GOT3 (cell line): ENCODE measurements at places on chromosomes 11 and 22.

DNA sequence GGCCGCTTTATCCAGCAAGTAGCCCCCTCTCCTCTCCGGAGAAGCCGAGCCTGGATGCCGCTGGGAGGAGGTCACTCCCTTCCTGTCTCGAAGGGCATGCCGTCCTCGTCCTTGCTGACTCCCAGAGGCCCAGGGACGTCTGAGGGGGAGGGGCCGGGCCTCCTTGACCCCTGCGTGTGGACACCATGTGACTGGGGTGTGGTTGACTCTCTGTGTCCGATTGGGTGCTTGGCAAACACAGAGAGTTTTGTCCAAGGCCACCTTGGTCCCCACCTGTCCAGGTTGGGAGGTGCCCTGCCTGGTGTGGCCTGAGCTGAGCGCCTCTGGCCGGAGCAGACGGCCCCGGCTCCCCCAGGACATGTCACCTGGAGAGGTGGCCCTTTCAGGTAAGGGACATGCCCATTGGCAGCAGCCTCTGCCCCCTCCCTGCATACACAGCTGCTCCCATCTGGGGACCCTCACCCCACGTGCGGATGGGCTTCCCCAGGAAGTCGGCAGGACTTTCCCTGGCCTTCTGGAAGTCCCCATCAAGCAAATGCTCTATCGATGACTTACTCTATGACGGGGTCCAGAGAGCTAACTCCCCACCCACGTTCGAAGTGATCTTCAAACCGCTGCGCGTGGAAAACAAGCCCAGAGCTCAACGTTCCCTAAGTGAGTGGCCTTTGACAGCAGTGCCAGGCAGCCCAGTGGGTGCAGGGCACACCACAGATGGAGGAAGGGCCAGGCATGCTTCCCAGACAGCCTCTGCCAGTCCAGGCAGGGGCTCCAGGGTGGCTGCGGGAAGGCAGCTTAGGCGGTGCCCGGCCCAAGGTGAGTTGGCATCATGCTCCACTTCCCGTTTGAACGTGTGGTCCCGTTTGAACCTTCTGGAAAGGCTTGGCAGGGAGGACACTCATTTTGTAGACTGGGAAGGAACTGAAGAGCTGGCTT is at the start of gene SMIM38:
TSS of gene SMIM38 (plus strand) at position 634 of the 933 bp plus-strand sequence. CDS start 1,912 bp downstream, outside the sequence.
- DNase-seq, result no peak

- DNase-seq, result no peak
Measured at GRCh38 chr11:132072858-132073211, 702.4 kb downstream of the NTM start.

DNA sequence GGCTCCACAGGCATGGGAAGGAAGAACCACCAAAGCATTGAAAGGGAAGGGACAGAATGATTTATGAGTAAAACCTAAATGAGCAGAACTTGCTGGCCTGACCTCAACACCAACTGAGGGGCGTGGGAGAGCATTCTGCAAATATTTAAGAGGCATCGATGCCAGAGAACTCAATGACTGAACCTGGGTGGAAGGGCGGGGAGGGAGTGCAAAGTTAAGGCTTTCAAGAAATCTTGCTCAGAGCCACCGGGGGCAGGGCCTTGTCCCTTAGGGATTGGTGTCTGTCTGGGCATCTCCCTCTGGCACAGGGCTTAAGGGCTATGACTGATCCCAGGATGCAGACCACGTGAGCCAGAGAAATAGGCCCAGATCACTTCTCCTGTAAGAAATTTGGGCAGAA is 137.1 kb downstream of the ADAMTS15 start:
- no peak for DNase-seq

- DNase-seq, result no peak
Measured at GRCh38 chr11:57161351-57161750, 20.4 kb upstream of the LRRC55 start.

- DNase-seq, result no peak
Measured at GRCh38 chr11:110977661-110978060, 265.4 kb upstream of the ARHGAP20 start.

GRCh38 chr11:16784097-16784496 is 45.6 kb downstream of the C11orf58 start:
- no peak for DNase-seq

DNA sequence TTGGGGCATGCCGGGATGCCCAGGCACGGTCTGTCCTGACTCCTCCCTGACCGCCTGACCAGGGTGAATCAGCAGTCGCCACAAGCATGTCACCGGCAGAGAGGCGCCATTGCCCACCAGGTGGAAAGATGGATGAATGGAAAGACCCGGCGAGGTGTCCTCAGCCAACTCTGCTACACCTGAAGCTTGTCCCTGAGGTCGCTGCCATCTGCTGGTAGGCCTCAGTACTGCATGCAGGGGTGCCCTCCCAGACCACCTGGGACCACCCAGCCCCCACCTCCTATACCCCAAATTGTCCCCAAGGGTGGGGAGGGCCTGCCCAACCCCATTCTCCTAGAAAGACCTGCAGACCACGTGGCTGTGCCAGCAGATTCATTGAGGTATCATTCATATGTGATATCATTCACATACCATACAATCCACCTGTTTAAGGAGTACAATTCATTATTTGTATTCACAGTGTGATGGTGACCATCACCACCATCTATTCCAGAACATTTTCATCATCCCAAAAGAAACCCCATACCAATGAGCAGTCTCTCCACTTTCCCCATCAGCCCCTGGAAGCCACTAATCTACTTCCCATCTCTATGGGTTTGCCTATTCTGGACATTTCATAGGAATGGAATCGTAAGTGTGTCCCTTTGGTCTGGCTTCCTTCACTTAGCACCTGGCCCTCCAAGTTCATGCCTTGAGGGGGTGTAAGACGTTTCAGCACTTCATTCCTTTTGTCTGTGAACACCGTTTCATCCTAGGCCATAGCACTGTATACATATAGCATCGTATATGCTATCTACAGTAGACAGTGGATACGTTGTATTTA is 17.5 kb downstream of the FGF3 start:
- DNase-seq, result no peak

DNA sequence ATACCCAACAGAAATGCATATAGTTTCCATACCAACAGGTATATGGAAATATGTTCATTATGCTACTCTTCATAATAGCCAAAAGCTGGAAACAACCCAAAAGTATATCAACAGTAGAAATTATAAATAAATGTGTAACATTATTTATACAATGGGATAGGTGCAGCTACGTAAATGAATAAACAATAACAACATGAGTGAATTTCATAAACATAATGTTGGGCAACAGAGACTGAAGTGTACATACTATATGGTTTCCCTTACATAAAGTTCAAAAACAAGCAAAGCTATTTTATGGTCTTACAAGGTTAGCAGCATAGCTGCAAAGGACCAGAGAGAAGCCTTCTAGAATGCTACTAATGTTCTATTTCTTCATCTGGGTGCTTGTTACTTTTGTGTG is 305.0 kb downstream of the INSC start:
- DNase-seq, result no peak

DNA sequence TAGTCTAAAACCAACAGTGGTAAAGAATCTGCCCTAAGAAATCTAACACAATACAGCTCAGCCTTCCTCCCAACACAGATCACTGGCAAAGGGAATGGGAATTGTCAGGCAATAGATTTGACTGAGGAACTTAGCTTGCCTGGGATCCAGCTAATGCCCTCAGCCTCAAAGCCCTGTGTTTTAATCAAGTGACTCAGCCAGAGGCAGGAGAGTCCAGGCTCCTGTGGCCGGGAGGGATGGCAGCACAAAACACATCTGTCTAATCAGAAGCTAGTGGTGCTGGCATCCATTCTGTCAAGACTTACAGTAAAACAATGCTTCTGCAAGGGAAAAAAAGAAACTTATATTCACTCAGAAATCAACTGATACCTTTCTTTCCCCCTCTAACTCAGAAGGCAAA is 5.6 kb downstream of the SYTL2 start:
- DNase-seq, result peak; percentile 7
